ENCODE measurements at places on chromosomes 5 and 9. TPM values are rescaled to one million over a fixed set of nuclear protein-coding genes. Genes with fewer than 3 reads are reported as not detected.

GABRB2 gene
- total RNA-seq = 0.20 TPM

GRCh38 chr9:112887381-112887780, 3.3 kb downstream of the SLC46A2 start:
- H3K27ac ChIP-seq = no peak overlapping the region
- DNase-seq = peak; percentile 77
- peaks cover 12% of the 10 kb centered on the region for H3K27me3 ChIP-seq
- H3K4me1 ChIP-seq = no peaks in the 10 kb centered on the region
- no peaks in the 10 kb centered on the region for H3K36me3 ChIP-seq

DNA sequence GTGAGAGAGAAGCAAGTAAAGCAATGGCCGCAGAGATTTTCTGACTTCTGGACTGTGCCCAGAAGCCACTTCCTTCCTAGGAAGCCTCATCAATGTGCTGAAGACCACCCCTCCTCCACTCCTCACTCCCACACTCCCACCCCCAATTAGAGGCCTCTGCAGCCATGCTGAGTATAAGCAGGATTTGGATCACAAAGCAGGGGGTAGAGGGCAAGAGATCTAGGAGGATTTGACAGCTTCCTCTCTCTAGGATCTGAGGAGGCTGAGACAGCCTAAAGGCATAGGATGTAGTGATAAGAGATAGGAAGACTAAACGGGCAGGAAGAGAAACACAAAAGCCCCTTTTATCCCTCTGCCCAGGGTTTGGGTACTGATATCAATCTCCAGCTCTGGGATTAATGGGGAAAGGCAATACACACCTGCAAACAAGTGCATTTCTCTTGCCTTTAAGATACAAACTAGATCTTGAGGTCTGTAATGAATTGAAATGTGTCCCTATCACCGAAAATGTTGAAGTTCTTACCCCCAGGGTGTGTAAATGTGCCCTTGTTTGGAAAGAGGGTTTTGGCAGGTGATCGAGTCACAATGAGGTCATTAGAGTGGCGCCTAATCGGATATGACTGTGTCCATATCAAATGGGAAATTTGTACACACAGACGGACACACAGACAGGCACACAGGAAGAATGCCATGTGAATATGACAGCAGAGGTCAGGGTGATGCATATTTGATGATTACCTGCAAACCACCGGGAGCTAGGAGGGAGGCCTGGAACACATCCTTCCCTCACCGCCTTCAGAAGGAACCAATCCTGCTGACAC, 28.5 kb downstream of the KCNV2 start:
- H3K27ac ChIP-seq = no peak overlapping the region
- no peaks in the 10 kb centered on the region for H3K4me1 ChIP-seq
- H3K4me3 ChIP-seq = no peak overlapping the region
- H3K36me3 ChIP-seq = peaks cover 18% of the 10 kb centered on the region
- no peaks in the 10 kb centered on the region for H3K27me3 ChIP-seq
- DNase-seq = no peak

DNA sequence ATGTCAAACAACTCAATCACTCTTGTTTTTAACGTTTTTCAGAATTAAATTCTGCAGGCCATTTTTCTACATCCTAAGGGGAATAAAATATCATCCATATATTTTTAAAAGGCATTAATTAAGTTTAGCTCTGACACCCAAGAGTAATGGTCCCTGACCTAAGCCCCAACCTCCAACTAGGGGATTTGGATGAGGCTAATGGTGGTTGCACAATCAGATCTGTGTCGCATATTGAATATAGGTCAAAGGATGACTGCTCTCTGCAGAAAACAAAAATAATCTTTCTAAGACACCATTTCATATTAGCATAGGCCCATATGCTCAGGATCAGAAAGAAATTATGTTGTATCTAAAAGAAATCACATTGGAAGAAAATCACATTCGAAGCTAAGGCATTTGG, 20.7 kb downstream of the CDH6 start:
- no peaks in the 10 kb centered on the region for H3K27me3 ChIP-seq
- no peak for DNase-seq
- no peaks in the 10 kb centered on the region for H3K4me1 ChIP-seq
- no peak overlapping the region for H3K27ac ChIP-seq
- H3K36me3 ChIP-seq = no peaks in the 10 kb centered on the region

DNA sequence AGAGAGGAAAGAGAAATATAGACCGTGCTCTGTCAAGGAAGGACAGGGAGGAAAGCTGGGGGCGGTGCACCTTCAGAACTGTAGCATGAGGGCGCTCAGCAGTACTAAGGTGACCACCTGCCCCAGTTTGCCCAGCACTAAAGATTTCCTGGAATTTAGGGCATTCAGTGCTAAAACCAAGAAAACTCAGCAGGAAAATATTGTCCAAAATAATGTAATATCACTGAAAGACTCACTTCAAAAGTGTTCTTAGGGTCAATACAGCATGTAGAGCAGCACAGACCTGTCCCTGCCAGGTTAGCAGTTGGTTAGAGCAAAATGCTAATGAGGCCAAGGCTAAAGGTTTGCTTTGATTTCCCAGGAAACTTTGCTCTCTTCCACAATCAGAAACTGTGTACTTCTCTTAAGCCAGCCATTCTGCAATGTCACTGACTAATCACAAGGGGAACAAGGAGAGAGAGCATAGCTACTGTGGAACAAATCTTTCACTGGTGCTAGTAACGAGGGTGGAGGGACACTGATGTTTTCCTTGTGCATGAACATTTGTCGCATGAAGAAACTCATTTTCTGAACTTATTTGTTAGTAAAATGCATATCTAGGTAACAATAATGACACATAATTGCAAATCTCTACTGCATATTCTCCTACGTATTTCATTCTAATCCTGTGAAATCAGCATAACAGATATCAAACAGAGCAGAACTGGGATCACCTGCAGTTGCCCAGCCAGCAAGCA, 53.0 kb upstream of the GRAMD2B start:
- H3K27me3 ChIP-seq = no peaks in the 10 kb centered on the region
- no peak overlapping the region for H3K4me3 ChIP-seq

- H3K27ac ChIP-seq = no peak overlapping the region
- H3K4me1 ChIP-seq = no peaks in the 10 kb centered on the region
- DNase-seq = no peak
- no peak overlapping the region for H3K4me3 ChIP-seq
- H3K27me3 ChIP-seq = no peaks in the 10 kb centered on the region
These were observed 76.1 kb upstream of the CXCL14 start for GRCh38 chr5:135654761-135655467.

PCDHGA5 gene
- total RNA-seq = 1.1 TPM

IL3 gene
- not detected for total RNA-seq

C9orf50 gene
- total RNA-seq = not detected

- H3K4me3 ChIP-seq = no peak overlapping the region
- no peak overlapping the region for H3K27ac ChIP-seq
- H3K36me3 ChIP-seq = no peaks in the 10 kb centered on the region
- no peaks in the 10 kb centered on the region for H3K4me1 ChIP-seq
- H3K27me3 ChIP-seq = no peaks in the 10 kb centered on the region
These were observed 161.1 kb downstream of the GABBR2 start for GRCh38 chr9:98547606-98548005.

GRCh38 chr9:4126184-4126865, 173.5 kb downstream of the GLIS3 start:
- DNase-seq = no peak
- H3K4me3 ChIP-seq = no peak overlapping the region
- H3K27me3 ChIP-seq = no peaks in the 10 kb centered on the region
- peaks cover 10% of the 10 kb centered on the region for H3K36me3 ChIP-seq
- no peak overlapping the region for H3K27ac ChIP-seq
- no peaks in the 10 kb centered on the region for H3K4me1 ChIP-seq

GRCh38 chr5:149575131-149575530, 6.2 kb upstream of the ARHGEF37 start:
- no peaks in the 10 kb centered on the region for H3K4me1 ChIP-seq
- no peak overlapping the region for H3K4me3 ChIP-seq
- H3K27me3 ChIP-seq = no peaks in the 10 kb centered on the region
- no peaks in the 10 kb centered on the region for H3K36me3 ChIP-seq
- no peak overlapping the region for H3K27ac ChIP-seq

- no peak overlapping the region for H3K27ac ChIP-seq
- DNase-seq = peak; percentile 29
- peak overlapping the region; percentile 98 for H3K4me3 ChIP-seq
- H3K27me3 ChIP-seq = no peaks in the 10 kb centered on the region
- peaks cover 38% of the 10 kb centered on the region for H3K36me3 ChIP-seq
These were observed 754 bp downstream of the DCAF12 start for GRCh38 chr9:34125681-34126206.

- H3K36me3 ChIP-seq = peaks cover 33% of the 10 kb centered on the region
- H3K4me3 ChIP-seq = no peak overlapping the region
- no peaks in the 10 kb centered on the region for H3K4me1 ChIP-seq
These were observed 14.2 kb downstream of the ABHD17B start for GRCh38 chr9:71896761-71897160.

DNA sequence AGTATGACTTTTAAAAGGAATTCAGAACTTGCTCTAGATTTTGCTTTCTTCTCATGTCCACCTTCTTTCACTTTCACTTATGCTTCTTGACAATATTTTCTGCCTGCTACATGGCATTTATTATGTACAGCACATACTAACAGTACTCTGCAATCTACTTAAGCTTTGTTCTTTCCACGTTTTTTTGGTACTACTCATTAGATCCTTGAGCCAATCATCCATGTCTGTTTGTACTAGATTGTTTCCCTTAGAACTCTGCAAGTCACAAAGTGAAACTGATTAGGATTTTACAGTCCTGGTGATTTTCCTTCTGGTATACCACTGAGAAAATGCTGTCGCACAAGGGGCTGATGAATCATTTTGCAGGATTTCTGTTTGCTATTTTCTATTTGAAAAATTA, 78.3 kb downstream of the PARP8 start:
- H3K4me3 ChIP-seq = no peak overlapping the region
- no peaks in the 10 kb centered on the region for H3K27me3 ChIP-seq
- DNase-seq = no peak
- no peaks in the 10 kb centered on the region for H3K4me1 ChIP-seq
- no peaks in the 10 kb centered on the region for H3K36me3 ChIP-seq

GRCh38 chr5:78373231-78373630, 12.8 kb downstream of the SCAMP1 start:
- no peaks in the 10 kb centered on the region for H3K27me3 ChIP-seq
- H3K4me1 ChIP-seq = no peaks in the 10 kb centered on the region
- H3K27ac ChIP-seq = no peak overlapping the region
- H3K4me3 ChIP-seq = no peak overlapping the region
- H3K36me3 ChIP-seq = no peaks in the 10 kb centered on the region
- DNase-seq = no peak

GRCh38 chr9:86687788-86688187, 259.5 kb downstream of the GAS1 start:
- no peaks in the 10 kb centered on the region for H3K36me3 ChIP-seq
- DNase-seq = no peak
- H3K4me3 ChIP-seq = no peak overlapping the region
- H3K4me1 ChIP-seq = no peaks in the 10 kb centered on the region
- no peak overlapping the region for H3K27ac ChIP-seq

DNA sequence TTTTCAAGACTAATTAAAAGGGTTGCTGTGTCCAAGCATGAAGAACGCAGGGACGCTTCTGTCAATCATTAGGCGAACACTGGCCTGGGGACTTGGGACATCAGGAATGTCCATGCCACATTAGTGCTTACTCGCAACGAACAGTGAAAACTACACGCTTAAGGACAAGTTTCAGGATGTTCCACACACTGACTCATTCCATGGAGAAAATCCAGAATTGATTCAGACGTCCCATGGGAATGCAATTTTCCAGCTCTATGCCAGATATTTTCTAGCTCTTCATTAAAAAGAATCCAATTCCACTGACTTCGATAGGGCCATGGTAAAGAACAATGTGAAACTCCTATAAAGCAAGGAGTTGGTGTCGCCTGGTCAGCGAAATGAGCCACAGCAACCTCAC, 98.2 kb downstream of the CAMSAP1 start:
- H3K36me3 ChIP-seq = peaks cover 26% of the 10 kb centered on the region
- no peak overlapping the region for H3K4me3 ChIP-seq
- H3K27me3 ChIP-seq = no peaks in the 10 kb centered on the region
- H3K27ac ChIP-seq = no peak overlapping the region
- no peaks in the 10 kb centered on the region for H3K4me1 ChIP-seq
- DNase-seq = no peak

ANKRD31 gene
- total RNA-seq = 0.13 TPM

DNA sequence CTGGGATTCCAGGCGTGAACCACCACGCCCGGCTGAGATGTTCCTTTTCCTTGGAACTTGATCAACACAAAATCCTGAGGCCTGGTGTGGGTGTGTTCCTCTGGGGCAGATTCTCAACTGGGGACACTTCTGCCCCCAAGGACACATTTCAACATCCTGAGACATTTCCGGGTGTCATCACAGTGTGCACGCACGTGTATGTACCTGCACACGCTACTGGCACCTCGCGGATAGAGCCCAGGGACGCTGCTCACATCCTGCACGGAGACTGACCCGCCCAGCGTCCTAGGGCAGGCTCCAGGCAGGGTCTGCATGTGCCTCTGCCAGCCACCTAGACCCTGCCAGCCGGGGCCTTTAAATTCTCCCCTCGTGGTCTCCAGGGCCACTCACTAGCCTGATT, 8.0 kb downstream of the SAPCD2 start:
- H3K27ac ChIP-seq = no peak overlapping the region
- H3K36me3 ChIP-seq = no peaks in the 10 kb centered on the region
- no peak overlapping the region for H3K4me3 ChIP-seq
- H3K4me1 ChIP-seq = no peaks in the 10 kb centered on the region
- no peak for DNase-seq

DNA sequence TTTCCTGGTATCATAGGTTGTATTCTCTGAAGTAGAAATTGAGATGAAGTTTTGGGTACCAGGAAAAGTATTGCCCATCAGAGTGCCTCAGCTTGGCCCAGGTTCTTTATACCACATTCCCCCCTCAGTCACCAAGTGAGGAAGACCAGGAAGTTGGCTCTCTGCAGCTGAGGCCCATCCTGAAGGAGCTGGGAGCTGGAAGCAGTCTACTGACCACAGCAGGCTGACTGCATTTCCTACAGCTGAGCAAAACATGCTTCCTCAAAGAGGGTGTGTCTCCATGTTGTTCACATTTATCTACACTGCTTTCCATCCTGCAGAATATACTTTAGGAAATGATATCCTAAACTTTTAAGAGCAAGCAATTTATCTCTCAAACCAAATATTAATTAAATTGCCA, 654.6 kb downstream of the ELAVL2 start:
- no peak overlapping the region for H3K4me3 ChIP-seq
- DNase-seq = no peak
- no peak overlapping the region for H3K27ac ChIP-seq
- peaks cover 7% of the 10 kb centered on the region for H3K36me3 ChIP-seq

- H3K4me3 ChIP-seq = no peak overlapping the region
- H3K4me1 ChIP-seq = no peaks in the 10 kb centered on the region
- H3K27me3 ChIP-seq = no peaks in the 10 kb centered on the region
- H3K36me3 ChIP-seq = no peaks in the 10 kb centered on the region
- no peak for DNase-seq
- H3K27ac ChIP-seq = no peak overlapping the region
These were observed 637.8 kb upstream of the WWC1 start for GRCh38 chr5:167653645-167654106.

GRCh38 chr5:77852514-77853352, 76.6 kb upstream of the TBCA start:
- no peaks in the 10 kb centered on the region for H3K36me3 ChIP-seq
- peaks cover 65% of the 10 kb centered on the region for H3K27me3 ChIP-seq
- peaks cover 1% of the 10 kb centered on the region for H3K4me1 ChIP-seq
- DNase-seq = peak; percentile 83

GRCh38 chr5:51632793-51633192, 249.5 kb downstream of the ISL1 start:
- DNase-seq = no peak
- no peak overlapping the region for H3K27ac ChIP-seq
- H3K4me3 ChIP-seq = no peak overlapping the region
- no peaks in the 10 kb centered on the region for H3K4me1 ChIP-seq
- H3K27me3 ChIP-seq = no peaks in the 10 kb centered on the region

FAM221B gene
- not detected for total RNA-seq

- peaks cover 6% of the 10 kb centered on the region for H3K4me1 ChIP-seq
- H3K36me3 ChIP-seq = peaks cover 8% of the 10 kb centered on the region
- H3K27me3 ChIP-seq = no peaks in the 10 kb centered on the region
- DNase-seq = no peak
These were observed 76.3 kb upstream of the TNC start for GRCh38 chr9:115194216-115194615.

TTC33 gene
- total RNA-seq = 7.2 TPM
